Heart right ventricle (tissue), 16 donors: ENCODE measurements at places on chromosomes 16 and 17.
A peak's percentile ranks its signal among the peaks of the same experiment; 100 is the strongest.

- no peak for DNase-seq
Observed at GRCh38 chr16:55577887-55578286, 11.4 kb downstream of the CAPNS2 start.

- DNase-seq: no peak
Observed at GRCh38 chr17:73226556-73227172, 33.8 kb downstream of the COG1 start.

DNA sequence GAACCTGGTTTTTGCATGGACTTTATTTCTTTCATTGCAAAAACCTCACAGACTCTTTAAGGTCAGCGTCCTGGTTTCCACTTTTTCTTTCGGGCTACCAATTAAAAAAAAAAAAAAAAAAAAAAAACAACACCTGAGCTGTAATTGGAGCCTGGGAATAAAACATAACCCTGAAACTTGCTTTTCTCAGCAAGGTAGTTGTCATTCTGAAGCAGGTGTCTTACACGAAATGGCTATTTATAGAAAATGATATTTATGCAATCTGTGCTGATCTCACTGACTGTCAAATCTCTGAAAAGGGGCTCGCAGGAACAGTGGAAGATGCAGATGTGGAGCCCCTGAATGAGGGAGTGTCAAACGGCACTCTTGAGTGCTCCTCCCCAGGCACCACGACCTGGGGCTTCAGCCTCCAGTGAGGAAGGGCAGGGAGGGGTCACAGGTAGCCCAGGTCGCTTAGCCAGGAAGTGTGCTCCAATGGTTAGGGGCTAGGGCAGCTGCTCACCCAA lies 10.4 kb upstream of the COTL1 start:
- no peak for DNase-seq

DNA sequence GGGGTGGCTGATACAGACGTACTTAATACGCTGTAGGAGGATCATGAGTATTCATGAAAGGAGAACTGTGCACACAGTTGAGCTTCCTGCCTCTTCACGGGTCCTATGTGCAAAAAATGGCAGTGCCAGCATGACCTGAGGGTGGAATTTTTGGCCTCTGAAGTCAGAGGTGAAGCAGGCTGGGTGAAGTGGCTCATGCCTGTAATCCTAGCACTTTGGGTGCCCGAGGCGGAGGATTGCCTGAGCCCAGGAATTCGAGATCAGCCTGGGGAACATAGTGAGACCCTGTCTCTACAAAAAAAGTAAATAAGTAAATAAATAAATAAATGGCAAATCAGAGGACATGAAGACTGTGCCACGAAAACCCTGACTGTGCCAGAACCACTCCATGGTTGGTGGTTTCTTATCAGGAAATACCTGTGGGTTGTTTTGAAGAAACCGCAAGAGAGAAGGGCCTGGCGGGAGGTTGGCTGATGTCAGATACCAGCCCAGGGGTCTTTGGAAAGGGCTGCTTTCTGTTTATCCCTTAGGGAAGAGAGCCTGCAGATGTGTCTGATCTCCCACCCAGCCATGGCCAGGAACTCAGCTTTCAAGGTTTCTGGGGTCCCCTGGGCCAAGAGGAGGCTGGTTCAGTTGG lies 3.4 kb downstream of the ASPSCR1 start:
- no peak for DNase-seq

DNA sequence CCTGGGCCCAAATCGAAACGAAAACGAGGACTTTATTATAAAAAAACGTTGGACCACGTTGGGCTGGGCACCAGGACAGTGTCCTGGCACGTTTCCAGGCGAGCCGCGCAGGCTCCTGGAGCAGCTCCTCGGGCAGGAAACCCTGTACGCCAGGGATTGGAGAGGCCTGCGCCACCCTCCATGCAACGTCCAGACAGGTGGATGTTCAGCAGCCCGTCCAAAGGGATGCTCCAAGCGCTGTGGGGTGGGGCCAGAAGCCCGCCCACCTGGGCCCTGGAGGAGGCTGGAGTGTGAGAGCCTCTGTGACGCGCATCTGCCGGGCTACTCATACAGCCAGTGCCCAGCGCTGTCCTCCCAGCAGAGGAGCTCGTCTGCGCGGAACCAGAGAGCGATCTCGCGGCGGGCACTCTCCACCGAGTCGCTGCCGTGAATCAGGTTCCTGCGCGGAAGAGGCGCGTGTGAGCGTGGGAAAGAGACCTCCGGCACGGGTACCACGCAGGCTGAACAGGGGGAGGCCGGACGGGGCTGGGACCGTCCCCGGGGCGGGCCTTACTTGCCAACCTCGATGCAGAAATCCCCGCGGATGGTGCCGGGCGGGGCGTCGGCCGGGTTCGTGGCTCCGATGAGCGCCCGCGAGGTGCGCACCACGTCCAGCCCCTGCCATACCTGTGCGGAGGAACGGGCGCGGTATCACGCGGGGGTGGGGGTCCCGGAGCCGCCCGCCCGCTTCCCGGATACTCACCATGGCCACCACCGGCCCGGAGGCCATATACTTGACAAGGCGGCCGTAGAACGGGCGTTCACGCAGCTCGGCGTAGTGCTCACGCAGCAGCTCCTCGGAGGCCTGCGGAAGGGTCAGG lies 785 bp downstream of the NME3 start:
- peak; percentile 75 for DNase-seq

GRCh38 chr16:49280105-49280741 lies 1.4 kb downstream of the CBLN1 start:
- no peak for DNase-seq

- DNase-seq: no peak
Observed at GRCh38 chr16:8372141-8372540, 218.2 kb downstream of the TMEM114 start.

DNA sequence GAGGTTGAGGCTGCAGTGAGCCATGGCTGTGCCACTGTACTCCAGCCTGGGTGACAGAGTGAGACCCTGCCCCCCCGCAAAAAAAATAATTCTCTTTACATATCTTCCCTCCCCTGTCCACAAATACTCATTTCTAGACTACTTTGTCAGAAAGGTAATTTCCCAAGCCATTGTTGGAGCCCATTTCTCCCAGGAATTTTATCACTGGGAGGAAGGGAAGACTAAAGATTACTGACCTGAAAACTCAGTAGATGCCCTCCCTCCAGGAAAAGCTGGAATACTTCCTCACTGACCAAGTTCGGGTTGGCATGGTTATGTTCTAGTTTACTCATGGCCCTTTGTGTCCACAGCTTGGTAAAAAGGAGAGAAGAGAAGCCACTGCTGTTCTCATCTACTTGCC lies 4.1 kb downstream of the CALCOCO2 start:
- DNase-seq: no peak

DNA sequence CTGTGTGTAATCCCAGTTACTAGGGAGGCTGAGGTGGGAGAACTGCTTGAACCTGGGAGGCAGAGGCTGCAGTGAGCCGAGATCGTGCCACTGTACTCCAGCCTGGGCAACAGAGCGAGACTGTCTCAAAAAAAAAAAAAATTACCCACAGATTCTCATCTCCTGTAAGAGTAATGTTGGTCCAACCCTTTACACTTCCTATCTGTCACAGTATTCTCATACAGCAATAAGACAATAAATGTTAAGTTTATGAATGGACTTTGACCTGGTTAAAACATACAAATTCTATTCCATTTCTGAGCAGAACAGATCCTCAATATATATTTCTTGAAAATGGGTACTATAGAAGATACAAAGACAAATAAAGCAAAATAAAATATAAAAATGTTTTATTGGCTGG lies 30.4 kb upstream of the TAOK1 start:
- DNase-seq: no peak

- DNase-seq: no peak
Observed at GRCh38 chr16:27576729-27577128, 26.8 kb downstream of the KATNIP start.

DNA sequence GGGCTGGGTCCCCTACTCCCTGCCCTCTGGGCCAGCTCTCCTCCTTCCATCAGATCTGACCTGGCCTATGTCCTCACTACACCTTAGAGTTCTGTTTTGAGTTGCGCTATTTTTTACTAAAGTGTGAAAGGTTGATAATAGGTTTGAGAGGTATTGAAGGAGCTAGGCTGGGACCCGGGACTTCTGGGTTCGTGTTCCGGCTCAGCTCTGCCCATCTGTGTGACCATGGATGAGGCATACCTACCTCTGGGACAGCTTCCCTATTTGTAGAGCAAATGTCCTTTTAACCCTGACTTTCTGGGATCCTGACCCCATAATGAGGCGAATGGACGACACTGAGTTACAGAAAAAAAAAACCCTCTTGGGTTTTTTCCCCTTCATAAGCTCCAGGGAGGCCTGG lies 36.0 kb downstream of the IL21R start:
- no peak for DNase-seq

GRCh38 chr16:86231321-86231995 lies 278.9 kb upstream of the FOXF1 start:
- DNase-seq: no peak

DNA sequence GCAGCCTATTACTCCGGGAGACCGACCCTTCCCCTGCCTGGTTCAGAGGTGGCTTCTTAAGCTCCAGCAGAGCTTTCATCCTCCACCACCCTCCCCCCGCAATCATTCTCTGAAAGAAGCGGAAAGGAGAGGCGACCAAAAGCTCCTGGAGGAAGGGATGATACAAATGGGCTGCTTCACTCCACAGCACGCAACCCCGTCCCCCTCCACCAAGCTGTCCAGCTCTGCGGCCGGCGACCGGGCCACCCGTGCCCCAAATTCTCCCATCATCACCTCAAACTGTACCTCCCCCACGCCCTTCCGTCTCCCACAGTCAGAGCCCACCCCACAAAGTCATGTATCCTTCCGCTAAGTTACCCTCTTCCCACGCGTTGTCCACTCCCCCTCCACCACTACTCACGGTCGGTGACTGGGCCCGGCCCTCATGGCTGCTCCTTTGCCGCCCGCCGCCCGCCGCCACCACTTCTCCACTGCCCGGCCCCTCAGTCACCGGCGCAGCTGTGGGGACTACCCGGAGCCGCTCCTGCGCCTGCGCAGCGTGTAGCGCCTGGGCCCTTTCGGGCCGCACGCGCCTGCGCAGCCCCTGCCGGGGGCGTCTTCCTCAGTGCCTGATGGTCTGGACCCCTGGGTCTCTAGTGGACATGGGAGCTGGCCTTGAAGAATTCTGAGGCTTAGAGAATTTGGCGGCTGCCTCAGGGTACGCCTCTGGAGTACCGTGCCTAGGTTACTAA lies at the start of gene FAM222B:
TSS of gene FAM222B (minus strand) at position 509 of the 731 bp plus-strand sequence. CDS start 76,123 bp downstream, outside the sequence.
- peak; percentile 83 for DNase-seq

DNA sequence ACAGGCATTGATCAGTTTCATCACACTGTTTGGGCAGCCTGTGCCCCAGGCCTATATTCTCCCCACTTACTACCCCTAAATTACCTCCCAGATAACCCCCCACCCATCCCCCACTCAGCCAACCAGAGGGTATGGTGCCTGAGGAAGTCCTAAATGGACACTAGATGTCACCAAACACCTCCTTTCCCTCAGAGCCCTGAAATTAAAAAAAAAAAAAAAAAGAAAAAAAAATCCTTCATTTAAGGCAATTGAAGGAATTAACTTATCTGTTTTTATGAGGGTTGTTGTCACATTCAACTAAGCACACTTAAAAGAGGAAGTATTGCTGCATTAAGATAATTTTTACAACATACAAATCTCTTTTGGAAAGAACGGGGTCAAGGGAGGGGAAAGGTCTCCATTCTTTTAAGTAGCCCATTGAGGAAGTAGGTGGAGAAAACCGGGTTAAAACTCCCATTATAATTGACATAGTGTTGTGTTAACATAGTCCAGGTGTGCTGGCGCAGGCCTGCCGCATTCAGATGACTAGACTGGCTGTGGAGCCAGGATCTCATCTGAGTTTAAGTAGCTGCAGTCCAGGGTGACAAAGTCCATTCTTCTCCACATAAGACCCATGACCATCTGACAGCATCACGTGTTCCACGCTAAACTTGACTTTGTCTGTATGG lies 46.3 kb downstream of the SNX11 start:
- DNase-seq: no peak

DNA sequence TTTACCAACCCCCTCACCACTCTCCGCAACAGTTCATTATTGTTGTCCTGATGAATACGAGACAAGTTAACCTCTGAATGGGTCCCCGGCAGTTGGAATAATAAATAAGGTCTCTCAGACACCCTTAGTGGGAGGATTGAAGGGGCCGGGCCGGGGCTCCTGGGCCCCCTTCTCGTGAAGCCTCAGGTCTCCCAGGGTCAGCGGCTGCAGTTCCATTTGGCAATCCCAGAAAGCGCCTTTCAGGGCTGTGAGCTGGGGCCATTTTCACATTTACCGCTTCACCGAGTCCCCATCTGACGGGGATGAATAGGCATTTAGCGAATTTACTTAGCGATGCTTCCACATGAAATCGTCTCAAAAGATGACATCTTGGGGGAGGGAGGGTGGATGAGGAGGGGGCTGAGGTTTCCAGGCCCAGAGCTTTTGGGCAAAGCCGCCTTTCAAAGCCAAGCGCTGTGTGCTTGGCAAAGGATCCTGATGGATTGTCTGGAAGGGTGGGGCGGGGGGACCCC lies 309.8 kb downstream of the XYLT1 start:
- DNase-seq: no peak

- no peak for DNase-seq
Observed at GRCh38 chr17:3794557-3795389, 6.2 kb downstream of the ITGAE start.

DNA sequence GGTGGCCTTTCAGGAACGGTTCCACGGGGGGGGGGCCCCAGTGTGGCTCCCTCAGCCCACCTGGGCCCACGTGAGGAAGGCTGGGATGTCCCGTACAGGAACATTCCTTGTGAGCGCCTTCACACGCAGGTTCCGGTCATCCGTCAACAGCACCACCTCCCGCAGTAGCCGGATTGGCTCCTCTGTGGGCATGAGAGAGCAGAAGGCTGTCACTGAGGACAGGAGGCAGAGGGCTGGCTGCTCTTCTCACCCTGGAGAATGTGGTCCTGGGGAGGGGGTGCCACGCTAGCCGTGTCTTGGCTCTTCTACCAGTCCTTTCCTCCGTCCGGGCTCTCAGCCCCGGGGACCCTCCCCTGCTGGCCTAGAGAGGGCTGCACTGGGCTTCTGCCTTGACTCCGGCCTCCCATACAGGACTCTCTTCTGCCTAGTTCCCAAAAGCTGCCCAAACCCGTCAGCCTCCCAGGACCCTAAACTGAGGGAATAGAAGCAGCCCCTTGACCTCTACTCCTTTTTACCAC lies 6.6 kb downstream of the HIC1 start:
- DNase-seq: no peak
